Activated CD8-positive, alpha-beta memory T cell treated with anti-CD3 and anti-CD28 coated beads for 1 hour (primary cell): ENCODE measurements at places on chromosomes 7 and 10.

DNA sequence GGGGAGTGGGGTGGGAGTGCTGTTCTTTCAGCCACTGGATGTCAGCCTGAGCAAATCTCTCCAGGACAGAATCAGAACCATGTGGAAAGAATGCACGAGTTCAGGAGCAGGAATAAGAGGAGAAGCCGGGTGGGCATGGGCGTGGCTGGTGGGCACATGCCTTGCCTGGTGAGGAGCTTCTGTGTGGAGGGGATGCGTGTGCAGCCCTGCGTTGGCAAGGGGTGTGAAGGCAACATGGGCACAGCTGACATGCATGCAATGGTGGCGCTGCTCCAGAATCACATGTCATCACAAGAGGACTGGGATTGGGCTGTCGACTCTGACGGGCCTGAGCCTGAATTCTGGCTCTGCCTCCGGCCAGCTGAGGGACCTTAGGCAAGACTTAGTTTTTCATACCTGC, 162.1 kb downstream of the ADAM12 start:
- DNase-seq = no peak

DNA sequence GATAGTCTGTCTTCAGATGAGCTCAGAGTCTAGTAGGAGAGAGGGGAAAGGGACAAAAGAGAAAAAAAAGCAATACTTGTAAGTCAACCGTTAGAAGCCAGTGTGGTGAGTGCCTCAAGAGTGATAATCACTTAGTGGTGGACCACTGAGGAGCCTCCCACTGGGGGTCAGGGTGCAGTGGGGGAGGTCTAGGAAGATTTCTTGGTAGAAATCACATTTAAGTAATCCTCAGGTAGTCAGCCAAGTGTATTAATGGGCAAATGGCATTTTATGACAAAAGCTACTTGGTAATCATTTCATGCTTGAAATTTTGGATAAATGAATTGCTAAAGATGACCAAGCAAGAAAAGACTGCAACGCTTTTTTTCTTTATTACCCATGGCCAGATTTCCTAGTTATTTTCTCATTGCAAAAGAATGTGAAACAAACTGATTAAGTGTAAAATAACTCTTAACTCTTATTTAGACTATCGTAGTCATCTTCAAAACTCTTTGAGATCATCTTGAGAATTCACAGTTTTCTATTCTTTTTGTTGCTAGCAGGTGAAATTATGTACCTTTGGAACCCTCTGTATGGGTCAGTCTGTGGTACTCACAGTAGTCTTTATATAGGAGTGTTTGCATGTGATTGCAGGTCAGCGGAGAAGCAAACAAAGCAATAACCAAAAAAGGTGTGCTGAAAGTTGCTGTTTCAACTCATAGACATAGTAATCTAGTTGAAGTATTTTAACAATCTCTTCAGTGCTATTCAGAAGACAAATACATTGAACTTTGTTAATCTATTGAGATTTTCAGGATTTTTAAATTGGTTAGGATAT, 63.9 kb downstream of the PPP1R9A start:
- no peak for DNase-seq

DNA sequence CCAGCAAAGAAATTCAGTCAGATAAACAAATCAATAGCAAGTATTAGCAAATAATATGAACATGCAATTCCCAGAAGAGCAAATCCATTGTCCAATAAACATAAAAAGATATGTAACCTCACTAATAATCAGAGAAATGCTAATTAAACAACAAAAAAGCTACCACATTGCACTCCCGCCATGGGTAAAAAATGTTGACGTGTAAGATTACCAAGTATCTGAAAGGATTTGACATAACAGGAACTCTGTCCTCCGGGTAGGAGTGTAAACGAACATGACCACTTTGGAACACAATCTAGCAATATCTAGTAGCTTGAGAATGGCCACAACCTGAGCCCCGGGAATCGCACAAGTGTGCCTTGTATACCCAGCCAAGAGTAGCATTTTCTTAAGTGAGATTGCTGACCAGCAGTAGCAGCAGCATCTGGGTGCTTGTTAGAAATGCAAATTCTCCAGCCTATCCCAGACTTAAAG, 31.6 kb downstream of the DYDC1 start:
- no peak for DNase-seq

DNA sequence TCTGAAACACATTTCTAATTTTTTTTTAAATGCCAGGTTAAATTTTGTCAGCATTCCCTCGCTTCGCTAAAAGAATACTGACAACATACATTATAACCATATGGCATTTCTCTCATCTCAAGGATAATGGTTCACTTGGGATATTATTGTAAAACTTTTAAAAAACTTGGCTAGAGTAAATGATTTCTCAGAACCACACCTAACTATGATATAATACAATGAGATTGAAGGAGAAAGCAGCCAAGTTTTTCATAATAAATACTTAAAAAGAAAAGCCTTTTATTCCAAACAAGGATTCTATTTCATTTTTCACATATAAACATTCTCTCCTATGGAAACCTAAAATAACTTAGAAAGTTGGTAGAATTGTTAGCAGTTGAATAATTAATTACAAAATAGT, 413.9 kb downstream of the HGF start:
- no peak for DNase-seq

DNA sequence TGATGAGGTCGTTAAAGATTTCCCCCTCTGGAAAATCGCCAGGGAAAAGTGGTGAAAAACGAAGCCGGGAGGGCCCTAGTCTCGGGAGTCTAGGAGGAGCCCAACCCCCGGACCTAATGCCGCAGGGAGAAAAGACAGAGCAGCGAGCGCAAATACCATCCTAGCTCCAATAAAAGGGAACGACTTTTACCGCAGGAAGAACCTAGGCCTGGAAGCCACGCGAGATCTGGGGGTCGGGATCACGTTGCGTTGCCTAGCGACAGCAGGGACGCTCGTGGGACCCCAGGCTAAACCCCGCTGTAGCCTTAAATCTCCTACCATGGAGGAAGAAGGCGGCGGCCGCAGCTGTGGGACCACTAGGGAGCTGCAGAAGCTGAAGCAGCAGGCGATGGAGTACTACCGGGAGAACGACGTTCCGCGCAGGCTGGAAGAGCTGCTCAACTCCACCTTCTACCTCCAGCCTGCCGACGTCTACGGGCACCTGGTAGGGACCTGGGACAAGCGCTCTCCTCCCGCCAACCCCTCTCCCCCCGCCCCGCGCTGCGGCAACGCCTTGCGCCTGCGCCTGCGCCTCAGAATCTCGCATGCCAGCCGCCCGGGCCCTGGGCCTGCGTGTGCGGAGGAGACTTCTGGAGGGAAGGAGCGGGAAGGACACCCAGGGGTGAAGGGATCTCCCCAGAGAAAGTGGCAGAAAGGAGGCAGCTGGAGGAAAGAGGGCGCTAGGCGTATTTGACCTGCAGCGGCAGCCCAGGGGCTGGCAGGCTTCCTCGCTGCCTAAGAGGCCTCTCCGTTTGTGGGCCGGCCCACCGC, at the start of gene ENO4:
TSS of gene ENO4 (plus strand) at position 252 of the 810 bp plus-strand sequence. CDS start at position 320, 68 bp downstream.
- no peak for DNase-seq

GRCh38 chr7:19269301-19269700, 124.1 kb upstream of the FERD3L start:
- DNase-seq = no peak

DNA sequence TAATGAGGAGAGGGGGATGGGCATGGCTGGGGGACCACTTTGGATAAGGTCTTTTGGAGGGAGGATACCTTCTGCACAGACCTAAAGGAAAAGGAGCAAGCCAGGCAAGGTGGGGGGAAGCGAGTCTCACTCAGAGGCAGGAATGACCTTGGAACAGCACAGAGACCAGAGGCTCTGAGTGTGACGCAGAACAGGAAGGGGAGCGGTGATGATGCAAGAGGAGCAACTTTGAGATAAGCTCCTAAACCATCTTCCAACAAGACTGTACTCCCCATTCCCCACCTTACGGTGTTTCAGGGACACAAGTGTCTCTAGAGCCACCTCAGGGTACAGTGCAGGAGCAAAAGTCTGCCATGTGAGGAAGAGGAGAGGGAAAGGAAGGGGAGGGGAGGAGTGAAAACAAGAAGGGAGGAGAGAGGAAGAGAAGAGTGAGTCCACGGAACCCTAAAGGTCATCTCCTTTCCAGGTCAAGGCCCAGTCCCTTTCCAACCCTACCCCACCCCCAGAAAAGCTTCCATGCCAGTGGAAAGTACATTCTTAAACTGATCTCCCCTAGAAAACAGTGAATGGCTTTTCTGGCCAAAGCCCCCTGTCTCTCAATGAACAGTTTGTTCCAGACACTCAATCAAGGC, 54.1 kb downstream of the JAZF1 start:
- no peak for DNase-seq

- no peak for DNase-seq
These were observed 24.9 kb downstream of the SAMD9 start for GRCh38 chr7:93092757-93093370.
